ENCODE measurements at places on chromosomes 2 and 18. TPM values are rescaled to one million over a fixed set of nuclear protein-coding genes. Genes with fewer than 3 reads are reported as not detected.

Gene TCF23
- total RNA-seq = not detected

Gene OR6B2
- not detected for total RNA-seq

Gene SERPINB13
- 16.7 TPM for total RNA-seq

Gene LTBP1
- 44.0 TPM for total RNA-seq

Gene ASNSD1
- 48.2 TPM for total RNA-seq

Gene KCNG2
- total RNA-seq = not detected

Gene RUFY4
- total RNA-seq = not detected

Gene TMSB10
- total RNA-seq = 3,676 TPM

Gene TXNDC2
- total RNA-seq = under 0.01 TPM

Gene CAVIN2
- 9.3 TPM for total RNA-seq

Gene LRRC30
- not detected for total RNA-seq

Gene EML6
- 1.9 TPM for total RNA-seq

Gene NCKAP5
- 5.2 TPM for total RNA-seq

Gene TUBA4B
- total RNA-seq = not detected

Gene TEKT4
- total RNA-seq = not detected

Gene TUBB8B
- total RNA-seq = under 0.01 TPM

Gene TEX44
- total RNA-seq = not detected

Gene NLRC4
- 0.07 TPM for total RNA-seq

All from nasal cavity respiratory epithelium epithelial cell of viscerocranial mucosa (primary cell).